ENCODE measurements at places on chromosomes 11 and 22. TPM values are rescaled to one million over a fixed set of nuclear protein-coding genes. Genes with fewer than 3 reads are reported as not detected.

- DNase-seq, result no peak
Observed at GRCh38 chr11:19675397-19675796, 37.2 kb upstream of the NAV2 start.

GRCh38 chr11:67071420-67072284 is 15.0 kb downstream of the RHOD start:
- DNase-seq, result peak; percentile 85

- DNase-seq, result no peak
Observed at GRCh38 chr22:17418890-17419324, 49.6 kb downstream of the CECR2 start.

GRCh38 chr11:109308551-109308950 is 113.4 kb upstream of the C11orf87 start:
- no peak for DNase-seq

GRCh38 chr11:126698576-126698975 is 302.0 kb downstream of the KIRREL3 start:
- no peak for DNase-seq

Gene GVQW3
- 6.8 TPM for total RNA-seq

Measured in activated naive CD8-positive, alpha-beta T cell treated with anti-CD3 and anti-CD28 coated beads, Interleukin-2, amount 10 ng/mL, durations not matched to agents 7 days and 5 days (primary cell).